ENCODE measurements at places on chromosomes 7 and 10. TPM values are rescaled to one million over a fixed set of nuclear protein-coding genes. Genes with fewer than 3 reads are reported as not detected.
A peak's percentile ranks its signal among the peaks of the same experiment; 100 is the strongest.

DNA sequence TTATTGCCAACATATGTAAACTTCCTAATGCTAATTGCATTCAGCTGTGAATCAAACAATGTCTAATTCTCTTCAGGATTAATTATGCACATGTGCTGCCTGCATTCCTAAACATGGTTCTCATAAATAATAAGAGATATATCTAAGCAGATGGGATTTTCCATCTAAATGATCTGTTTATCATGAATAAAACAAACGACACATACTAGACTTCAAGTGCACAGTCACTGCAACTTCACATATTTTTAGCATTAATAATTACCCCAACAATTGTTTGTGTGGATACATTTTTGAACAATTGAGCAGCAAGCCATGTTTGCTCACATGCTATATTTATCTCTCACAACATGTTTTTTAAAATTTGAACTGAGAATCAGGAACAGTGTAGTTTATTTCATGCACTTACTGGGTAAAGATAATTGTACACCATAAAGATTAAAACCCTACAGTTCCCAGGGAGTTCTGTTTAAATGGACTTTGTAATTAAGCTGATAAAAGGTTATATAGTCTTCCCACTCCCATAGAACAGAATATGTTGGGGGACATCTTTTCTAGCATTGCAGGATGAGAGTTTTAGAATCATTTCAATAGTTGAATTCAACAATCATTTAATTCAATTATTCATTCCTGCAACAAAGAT, 378.5 kb downstream of the MDFIC start:
- no peak overlapping the region for H3K4me3 ChIP-seq
- H3K36me3 ChIP-seq = no peaks in the 10 kb centered on the region
- DNase-seq = no peak
- no peak overlapping the region for H3K27ac ChIP-seq

- no peaks in the 10 kb centered on the region for H3K4me1 ChIP-seq
- H3K36me3 ChIP-seq = no peaks in the 10 kb centered on the region
- H3K27ac ChIP-seq = no peak overlapping the region
- no peak overlapping the region for H3K4me3 ChIP-seq
- no peak for DNase-seq
- H3K27me3 ChIP-seq = no peaks in the 10 kb centered on the region
Observed at GRCh38 chr7:138865843-138866242, 67.8 kb upstream of the ATP6V0A4 start.

DNA sequence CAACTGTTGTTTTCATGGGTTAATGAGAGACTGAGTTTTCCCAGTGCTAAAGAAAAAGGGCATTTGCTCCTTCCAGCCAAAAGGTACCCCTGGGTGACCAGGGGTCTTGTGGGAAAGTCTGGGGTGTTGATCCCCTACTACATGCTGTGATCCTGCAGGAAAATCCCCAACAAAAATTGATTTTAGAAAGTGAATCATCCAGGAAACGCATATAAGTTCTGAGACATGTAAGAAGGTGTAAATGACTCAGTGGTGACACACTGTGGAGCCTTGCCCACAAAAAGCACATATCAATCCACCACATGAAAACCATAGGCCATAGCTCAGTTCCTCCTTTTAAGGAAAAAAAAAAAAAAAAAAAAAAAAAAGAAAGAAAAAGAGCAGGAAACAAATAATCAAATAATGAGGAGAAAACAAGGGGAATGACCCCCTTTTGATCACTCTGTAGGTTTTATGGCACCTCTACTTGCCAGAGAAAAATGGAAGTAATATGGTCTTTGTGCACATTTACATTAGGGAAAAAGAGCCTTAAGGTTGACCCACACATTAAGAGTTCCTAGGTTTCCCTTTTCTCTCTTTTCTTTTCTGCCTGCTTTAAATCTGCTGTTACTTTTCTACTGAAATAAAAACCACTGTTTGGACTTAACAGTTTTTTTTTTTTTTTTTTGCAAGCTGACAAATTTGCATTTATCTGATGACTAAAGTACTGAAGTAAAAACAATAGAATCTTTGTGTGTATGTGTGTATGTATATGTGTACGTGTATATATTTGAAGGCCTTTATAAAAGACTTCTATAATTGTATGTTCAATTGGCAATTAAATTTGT, 386.0 kb downstream of the KIF20B start:
- H3K4me1 ChIP-seq = no peaks in the 10 kb centered on the region
- no peaks in the 10 kb centered on the region for H3K27me3 ChIP-seq
- no peak for DNase-seq
- no peak overlapping the region for H3K27ac ChIP-seq

GRCh38 chr7:74586258-74587175, 71.0 kb upstream of the GTF2I start:
- peaks cover 4% of the 10 kb centered on the region for H3K36me3 ChIP-seq
- H3K27me3 ChIP-seq = no peaks in the 10 kb centered on the region
- peaks cover 11% of the 10 kb centered on the region for H3K4me1 ChIP-seq
- peak overlapping the region; percentile 75 for H3K27ac ChIP-seq
- H3K4me3 ChIP-seq = no peak overlapping the region

GRCh38 chr7:7761340-7761973, 43.0 kb upstream of the RPA3 start:
- H3K27me3 ChIP-seq = no peaks in the 10 kb centered on the region
- peak overlapping the region; percentile 42 for H3K4me3 ChIP-seq
- peak overlapping the region; percentile 50 for H3K27ac ChIP-seq
- DNase-seq = no peak

- H3K27me3 ChIP-seq = no peaks in the 10 kb centered on the region
- no peak overlapping the region for H3K27ac ChIP-seq
- peaks cover 2% of the 10 kb centered on the region for H3K4me1 ChIP-seq
- H3K36me3 ChIP-seq = no peaks in the 10 kb centered on the region
- DNase-seq = no peak
Observed at GRCh38 chr10:48661441-48661840, 23.2 kb upstream of the WDFY4 start.

- DNase-seq = no peak
- H3K4me1 ChIP-seq = no peaks in the 10 kb centered on the region
- no peak overlapping the region for H3K4me3 ChIP-seq
- no peak overlapping the region for H3K27ac ChIP-seq
- H3K27me3 ChIP-seq = no peaks in the 10 kb centered on the region
- no peaks in the 10 kb centered on the region for H3K36me3 ChIP-seq
Observed at GRCh38 chr10:125936331-125936730, 40.0 kb downstream of the FANK1 start.

GRCh38 chr7:83550100-83550499, 98.8 kb downstream of the SEMA3E start:
- no peaks in the 10 kb centered on the region for H3K4me1 ChIP-seq
- no peaks in the 10 kb centered on the region for H3K36me3 ChIP-seq
- H3K27ac ChIP-seq = no peak overlapping the region
- DNase-seq = no peak
- no peaks in the 10 kb centered on the region for H3K27me3 ChIP-seq
- no peak overlapping the region for H3K4me3 ChIP-seq

GRCh38 chr7:47149208-47149839, 432.6 kb downstream of the TNS3 start:
- H3K27ac ChIP-seq = no peak overlapping the region
- H3K36me3 ChIP-seq = no peaks in the 10 kb centered on the region
- peaks cover 42% of the 10 kb centered on the region for H3K4me1 ChIP-seq
- H3K27me3 ChIP-seq = no peaks in the 10 kb centered on the region
- DNase-seq = no peak

Gene OR2A25
- not detected for total RNA-seq

Gene GARIN1A
- 1.6 TPM for total RNA-seq

Gene CXCL12
- total RNA-seq = 61.6 TPM

Gene GJD4
- not detected for total RNA-seq

Gene OR2A7
- 7.3 TPM for total RNA-seq

Gene FZD1
- 22.4 TPM for total RNA-seq

Gene CDC14C
- not detected for total RNA-seq

Data from upper lobe of left lung (tissue), 6 donors.